ENCODE measurements at places on chromosomes 13 and 19.

- no peak for DNase-seq
Measured at GRCh38 chr19:2424686-2425621, 2.4 kb downstream of the TIMM13 start.

GRCh38 chr13:43289470-43290255 is 266.3 kb downstream of the DNAJC15 start:
- no peak for DNase-seq

DNA sequence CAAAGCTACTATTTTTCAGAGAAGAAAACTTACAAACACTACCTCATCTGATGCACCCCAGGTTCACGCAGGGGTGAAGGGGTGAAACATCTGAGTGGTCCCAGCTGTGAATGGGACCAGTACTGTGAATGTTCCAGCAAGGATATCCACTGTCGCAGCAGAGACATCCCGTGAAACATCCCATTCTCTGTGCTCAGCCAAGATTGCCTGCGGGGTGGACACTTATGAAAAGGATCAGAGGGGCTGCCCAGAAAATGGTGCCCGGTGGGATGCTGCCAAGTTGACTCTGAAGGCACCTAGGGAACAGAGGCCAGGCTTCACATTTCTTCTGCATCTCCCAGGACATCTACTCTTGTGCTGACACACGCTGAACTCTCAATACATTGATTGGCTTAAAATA is 15.9 kb downstream of the IRS2 start:
- DNase-seq = no peak

DNA sequence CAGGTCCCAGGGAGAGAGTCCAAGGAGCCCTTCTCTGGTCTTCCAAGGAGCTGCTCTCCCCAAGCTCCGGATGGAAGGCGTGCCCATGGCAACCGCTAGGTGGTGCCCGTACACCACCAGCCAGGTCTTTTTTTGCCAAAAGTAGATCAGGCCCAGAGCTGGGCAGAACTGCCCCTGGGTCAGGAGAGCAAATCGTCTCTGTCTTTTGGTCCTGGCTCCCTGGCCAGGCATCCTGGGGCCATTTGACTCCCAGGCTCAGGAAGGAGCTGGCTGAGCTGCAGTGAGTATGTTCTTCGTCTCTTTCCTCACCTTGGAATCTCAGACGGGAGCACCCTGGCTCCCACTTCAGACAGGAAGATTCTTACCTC is 24.6 kb upstream of the BCL3 start:
- peak; percentile 5 for DNase-seq

GRCh38 chr19:48469289-48469881 is at the start of gene CYTH2:
Gene CYTH2 (plus strand): TSS chr19:48469369. CDS start chr19:48469508, 139 bp downstream.
- peak; percentile 82 for DNase-seq

- DNase-seq = no peak
Measured at GRCh38 chr13:53631511-53631910, 602.9 kb downstream of the OLFM4 start.

DNA sequence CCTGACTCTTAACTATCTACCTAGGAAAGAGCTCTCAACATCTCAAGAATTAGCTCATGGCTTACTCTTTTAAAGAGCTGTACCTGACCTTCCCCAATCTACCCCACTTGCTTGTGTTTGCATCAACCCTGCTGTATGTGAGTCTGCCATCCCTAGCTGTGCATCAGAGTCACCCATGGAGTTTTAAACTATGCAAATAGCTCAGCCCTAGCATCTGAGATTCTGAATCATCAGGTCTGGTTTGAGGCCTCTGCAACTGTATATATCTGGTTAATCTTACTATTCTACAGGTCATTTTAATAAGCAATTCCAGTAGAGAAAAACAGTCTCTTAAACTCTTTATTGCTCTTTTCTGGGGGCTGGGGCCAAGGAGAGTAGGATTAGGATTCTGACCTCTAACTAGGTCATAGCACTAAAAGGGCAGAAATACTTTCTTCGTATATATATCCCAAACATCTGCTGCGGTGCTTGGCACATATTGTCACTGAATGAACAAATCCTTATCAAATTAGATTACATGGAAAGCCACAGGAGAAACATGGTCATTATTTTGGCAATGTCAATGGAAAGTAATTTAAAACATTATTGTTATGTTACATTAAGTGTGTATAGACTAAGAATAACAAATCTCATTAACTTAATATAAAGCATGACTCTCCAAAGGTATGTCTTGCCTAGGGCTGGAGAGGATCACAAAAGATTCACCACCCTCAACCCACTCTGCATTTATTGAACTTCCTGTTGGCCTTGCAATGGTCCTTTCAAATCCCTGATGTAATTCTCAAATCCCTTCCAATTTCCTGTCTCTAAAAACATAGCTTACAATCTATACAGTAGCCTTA is 232.2 kb downstream of the DACH1 start:
- DNase-seq = no peak

DNA sequence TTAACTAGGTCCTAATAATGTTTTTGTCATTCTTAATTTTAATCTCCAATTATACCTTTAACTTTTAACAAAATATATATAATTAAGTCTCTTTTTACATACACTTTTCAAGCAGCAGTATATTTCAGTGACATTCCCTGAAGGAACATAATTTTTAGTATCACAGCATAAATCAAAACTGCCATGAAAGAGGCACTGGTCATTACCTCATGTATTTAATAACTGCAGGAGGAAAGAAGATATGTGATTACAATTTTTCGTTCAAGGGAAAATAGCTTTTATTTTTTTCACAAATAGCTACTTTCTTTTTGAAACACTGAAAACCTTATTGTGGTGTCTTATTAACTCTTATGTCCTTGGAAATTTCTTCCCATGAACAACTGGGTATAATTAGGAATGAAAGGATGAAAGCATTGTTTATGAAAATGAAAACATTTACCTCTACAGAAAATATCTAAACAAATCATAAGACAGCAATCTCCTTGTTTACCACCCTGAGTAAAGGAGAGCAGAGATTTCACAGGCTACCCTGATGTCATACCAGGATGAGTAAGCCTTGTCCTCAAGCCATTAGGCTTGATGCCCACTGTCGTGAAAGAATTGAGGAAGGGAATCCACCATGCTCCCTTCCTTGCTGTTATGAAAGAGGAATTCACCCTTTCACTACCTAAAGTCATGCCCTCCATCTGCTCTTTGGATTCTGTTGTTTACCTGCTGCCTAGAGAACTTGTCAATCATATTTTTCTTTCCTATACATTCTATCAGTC is 877.2 kb upstream of the PCDH20 start:
- no peak for DNase-seq

GRCh38 chr19:49559443-49559842 is 20.9 kb downstream of the NOSIP start:
- no peak for DNase-seq

DNA sequence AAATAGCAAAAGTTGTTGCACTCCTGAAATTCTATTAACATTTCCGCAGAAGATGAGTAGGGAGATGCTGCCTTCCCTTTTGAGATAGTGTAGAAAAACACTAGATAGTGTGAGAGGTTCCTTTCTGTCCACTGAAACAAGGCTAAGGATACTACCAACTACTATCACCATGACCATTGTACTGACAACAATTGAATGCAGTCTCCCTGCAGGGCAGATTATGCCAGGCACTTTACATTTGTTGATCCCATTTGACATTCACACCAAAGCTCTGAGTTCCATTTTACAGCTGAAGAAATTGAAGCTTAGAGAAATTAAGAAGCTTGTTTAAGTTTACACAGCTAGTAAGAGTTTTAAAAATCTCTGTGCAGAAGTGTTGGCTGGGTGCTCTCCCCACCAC is 55.0 kb downstream of the CYSLTR2 start:
- DNase-seq = no peak
